ENCODE measurements at places on chromosomes 2 and 18.

DNA sequence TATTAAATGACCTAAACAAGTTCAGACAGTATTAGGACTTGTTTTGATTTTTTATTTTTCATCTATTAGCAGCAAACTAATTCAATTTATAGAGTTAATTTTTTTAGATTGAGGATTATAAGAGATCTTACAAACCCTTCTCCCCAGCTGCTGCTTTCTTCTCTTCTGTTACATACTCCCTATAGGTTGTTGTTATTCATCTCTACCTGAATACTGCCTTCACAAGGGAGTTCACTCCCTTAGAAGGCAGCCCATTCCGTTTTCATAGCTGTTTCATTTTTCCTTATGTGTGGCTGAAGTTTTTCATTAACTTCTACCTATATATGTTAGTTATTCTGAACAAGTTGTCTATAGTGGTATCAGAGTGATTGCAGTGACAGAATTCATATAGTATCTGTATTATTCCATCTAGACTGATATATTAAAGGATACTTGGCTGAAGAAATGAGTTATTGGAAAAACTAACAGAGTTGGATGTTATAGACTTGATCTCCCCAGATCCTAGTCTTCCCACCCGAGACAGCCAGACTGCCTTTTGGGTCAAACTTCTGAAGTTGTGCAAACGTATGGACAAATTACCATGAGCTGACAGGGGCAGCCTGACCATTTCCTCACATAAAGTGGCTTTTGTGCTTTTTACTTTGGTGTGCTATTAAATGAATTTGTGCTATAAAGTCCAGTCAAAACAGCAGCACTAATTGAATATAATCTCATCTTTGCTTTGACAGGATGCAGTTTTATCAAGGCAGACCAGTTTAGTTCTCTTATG is 8.7 kb downstream of the GLS start:
- no peak for DNase-seq

- DNase-seq = no peak
Observed at GRCh38 chr2:233290051-233290845, 17.4 kb upstream of the SAG start.

GRCh38 chr2:40030456-40030975 is 251.5 kb upstream of the THUMPD2 start:
- DNase-seq = no peak

DNA sequence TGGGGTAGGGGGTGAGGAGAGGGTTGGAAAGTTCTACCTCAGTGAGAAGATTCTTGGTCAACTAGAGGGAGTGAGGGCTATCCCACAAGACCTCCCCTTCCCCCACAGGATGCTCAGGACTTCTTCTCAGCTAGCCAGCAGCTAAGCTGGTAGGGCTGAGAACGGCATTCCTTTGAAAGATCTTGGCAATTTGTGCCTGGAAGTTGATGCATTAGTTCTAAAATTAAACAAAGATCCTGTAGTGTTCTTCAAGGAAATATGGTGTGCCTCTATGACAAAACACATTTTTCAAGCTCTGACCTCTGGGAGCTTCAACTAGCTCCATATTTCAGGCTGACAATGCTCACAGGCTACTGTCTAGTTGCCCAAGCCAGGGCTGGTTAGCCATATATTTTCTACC is 2.3 kb downstream of the LYPD1 start:
- DNase-seq = no peak

DNA sequence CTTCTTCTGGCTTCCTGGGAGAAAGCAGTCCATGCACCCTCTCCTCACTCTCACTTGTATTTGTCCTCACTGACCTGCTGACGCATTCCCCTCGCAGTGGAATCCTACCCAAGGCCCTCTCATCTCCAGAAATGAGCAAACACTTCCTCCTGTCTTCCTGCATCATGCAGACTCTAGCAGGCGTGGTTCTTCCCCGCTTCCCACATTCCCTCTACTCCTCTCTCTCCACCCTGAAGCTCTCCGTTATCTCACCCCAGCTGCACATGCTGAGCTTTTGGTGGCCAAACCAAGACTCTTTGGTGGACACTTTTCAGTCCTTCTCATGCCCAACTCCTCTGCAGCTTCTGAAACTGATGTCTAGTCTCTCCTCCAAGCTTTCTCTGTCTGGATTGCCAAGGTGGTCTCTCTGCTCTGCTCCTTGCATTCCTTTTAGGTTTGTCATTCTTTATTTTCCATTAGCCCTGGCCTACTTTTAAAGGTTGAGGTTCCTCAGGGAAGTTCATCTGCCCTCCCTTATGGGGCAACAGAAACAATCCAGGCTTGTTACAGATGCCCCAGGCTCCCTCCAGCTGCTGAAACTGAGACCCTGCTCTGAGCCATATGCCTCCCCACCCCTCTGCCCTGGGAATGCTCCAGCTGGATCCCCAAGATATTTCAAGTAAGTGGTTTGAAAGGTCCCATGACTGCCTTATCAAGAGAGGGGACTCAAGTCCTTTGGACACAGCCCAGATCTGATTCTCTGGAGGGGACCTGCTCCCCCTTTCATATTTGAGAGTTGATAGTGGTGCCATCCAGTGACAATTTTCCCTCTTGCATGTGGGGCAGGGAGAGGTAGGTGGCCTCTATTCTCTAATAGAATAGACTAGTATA is 835 bp upstream of the IL18RAP start:
- DNase-seq = no peak

GRCh38 chr2:17387591-17387990 is 130.6 kb downstream of the RAD51AP2 start:
- no peak for DNase-seq

DNA sequence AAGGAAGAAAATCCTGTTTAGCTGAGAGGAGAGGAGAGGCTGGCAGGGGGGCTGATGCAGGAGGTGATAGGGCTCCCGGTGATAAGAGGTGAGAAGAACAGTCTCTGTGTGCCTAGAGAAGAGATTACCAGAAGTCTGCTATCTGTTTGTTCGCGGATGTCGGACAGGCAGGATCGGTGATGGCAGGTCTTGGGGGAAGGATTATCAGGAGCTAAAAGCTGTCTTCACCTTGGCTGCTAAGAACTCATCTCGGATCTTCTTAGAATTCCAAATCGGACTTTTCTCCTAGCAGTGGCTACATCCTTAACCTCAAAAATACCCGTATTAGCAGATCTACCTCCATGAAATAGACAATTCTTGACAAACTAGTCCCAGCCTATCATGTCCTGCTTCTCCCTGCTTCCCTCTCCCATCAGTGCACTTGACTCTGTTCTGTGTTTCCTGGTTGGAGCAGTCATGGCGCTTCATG is 282.1 kb upstream of the TRIB2 start:
- no peak for DNase-seq

DNA sequence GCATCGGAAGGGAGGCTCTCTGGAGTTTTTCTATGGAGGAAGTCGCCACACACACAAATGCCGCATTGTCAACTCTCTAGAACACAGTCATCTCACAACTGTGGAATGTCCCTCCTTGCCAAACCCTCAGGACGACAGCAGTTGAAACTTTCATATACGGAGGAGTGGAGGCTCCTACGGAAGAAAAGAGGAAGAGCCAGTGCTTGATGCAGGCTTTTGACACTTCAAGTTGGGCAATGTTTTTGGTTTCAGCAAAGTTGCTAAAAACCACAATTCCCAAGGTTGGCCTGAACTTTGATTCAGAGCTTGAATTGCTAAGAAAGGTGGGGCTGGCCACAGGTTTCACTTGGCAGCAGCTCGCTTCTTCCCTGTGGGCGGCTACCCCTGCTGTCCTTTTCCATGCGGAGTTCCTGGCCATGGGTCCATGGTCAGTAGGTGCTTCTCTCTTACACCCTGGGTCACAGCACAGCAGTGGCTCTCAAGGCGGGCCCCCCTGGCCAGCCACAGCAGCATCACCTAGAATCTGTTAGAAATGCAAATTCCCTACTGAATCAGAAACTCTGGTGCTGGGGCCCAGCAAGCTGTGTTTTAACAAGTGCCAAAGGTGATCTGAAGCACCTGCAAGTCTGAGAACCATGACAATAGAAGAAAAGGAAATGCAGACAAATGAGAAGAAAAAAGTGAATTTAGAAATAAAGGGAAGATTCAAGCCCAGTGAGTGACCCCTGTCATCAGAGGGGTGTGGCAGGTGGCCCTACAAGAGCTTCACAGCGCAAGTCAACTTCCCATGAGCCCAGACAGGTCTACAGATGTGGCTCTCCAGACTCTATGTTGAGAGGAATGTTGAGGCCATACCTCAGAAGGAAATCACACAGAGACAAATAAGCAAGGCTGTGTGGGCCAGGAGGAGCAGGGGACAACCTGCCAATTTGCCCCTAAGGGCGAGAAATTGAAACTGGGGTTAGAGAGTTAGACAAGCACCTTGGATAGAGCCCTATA is 856.4 kb downstream of the RNF144A start:
- DNase-seq = no peak

GRCh38 chr2:147451902-147452515 is 392.8 kb upstream of the ACVR2A start:
- no peak for DNase-seq

DNA sequence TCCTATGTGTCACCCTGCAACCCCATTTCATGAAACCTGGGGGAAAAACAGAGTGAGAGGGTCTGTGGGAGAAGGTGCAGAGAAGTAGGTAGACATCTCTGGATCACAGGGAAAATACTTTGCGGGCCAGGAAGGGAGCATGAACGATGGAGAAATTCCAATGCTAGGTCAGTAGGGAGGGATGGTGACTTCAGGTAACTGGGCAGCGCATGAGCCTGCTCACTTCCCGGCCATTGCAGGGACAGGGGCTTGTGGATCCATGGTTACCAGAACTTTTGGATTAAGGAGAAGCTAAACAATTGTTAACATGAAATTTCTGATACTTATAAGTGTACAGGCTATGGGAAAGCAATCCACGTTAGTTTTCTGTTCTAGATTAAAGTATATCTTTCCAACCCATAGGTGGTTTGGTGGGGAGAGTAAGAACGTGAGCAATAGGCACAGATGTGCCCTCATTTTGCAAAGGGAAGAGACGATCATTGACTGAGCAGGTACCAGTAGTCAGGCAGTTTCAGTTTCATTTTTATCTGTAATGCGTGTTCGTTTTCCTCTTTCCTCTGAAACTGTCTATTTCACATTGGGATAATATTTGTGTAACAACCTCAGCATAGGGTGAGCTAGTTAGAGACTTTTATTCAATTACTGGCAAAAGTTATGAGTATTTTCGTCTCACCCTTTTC is 65.0 kb downstream of the NYAP2 start:
- no peak for DNase-seq

DNA sequence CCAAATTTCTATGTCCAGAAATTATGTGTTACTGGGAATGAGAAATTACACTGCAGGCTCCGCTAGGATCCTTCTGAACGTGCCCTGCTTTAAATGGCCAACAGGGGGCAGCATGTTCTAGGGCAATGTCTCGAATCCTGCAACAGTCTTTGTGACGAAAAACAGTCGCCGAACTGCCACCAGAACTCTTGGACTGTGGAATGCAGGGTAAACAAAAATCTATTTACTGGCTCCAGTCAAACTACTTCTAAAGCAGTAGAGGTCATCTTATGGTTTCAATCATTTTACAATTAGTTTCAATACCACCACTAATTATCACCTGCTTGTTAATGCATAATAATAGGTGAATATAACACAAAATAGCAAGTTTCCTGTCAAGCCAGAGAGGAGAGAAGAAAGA is 9.8 kb upstream of the ZNF397 start:
- DNase-seq = peak; percentile 50

DNA sequence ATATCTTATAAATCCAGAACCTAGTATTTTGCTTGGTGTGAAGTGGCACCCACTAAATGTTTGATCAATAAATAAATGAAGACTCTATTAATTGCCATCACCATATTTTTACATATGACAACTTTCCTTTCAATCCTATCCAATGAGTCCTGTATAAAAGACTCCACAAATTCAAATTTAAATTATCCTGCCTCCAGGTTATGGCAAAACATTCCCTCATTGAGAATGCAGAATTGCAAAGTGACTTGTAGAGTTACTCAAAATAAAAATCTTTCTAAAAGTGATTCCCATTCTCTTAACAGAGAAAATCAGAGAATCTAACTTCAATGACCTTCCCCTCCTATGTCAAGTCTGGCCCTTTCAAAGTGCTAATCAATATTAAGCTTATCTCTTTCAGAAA is 236.8 kb downstream of the GRB14 start:
- DNase-seq = no peak

GRCh38 chr2:101064868-101065549 is 62.9 kb downstream of the RPL31 start:
- no peak for DNase-seq

DNA sequence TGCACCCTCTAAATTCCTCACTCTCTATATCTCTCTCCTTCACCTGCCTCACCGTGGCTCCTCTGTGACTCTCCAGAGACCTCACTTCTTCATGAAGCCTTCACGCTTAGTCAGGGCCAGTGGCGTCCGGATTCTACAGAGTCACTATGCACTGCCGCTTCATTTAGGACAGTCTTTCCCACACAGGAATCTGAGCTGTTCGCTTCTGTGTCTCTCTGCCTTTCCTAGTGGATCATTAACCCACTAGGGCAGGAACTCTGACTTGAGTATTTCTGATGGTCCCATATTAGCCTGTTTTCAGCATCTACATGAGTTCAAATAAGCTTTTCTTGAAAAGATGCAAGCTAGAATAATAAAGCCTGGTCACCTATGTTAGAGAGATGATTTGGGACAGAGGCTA is 180.2 kb upstream of the DOK6 start:
- DNase-seq = no peak

DNA sequence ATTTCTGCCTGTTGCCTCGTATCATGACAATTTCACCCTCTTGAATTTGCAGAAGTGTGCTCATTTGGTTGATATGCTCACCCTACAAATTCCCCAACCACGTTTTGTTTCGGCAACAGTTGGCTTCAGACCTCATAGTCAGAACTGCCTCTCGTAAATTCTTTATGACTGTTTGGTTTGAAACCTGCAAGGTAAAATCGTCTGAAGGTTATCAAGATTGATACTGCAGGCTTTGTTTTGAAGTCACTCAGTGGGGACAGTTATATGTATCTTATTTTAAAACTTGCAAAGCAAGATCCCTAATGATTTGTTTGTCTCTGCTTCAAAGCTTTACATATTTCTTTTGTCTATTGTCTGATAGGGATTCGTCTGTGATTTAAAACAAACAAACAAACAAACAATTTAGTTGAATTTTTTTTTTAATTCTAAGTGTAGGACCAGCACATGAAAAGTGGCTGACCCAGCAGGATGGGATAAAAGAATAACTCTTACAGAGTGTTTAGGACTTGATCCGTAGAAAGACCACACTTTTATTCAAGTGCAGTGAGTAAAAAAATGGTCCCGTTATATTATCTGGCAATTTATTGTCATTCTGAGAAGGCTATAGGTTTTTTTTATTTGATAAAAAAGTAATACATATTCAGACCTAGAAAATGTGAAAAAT is 45.7 kb upstream of the MYCN start:
- no peak for DNase-seq

- DNase-seq = no peak
Observed at GRCh38 chr2:69223759-69224511, 163.1 kb downstream of the GFPT1 start.

DNA sequence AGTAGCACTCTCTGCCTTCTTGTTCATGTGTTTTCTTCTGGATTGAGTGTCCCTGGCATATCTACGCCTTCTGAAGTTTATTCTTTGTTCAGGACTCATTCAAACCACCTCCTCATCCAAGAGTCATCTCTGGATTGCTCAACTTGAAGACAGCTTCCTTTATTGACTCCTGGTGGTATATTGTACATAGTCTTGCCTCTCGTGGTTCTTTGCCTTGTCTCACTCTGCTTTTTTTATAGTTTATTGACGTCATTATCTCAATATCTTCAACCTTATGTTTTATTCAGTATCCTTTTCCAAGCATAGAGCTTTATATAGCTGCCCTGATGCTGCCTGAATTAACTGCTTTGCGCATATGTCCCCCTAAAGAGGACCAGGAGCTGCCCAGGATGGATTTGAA is 161.7 kb downstream of the INSIG2 start:
- no peak for DNase-seq

All from stimulated activated CD4-positive, alpha-beta T cell treated with anti-CD3 and anti-CD28 coated beads, Interleukin-1b, Interleukin-23, amount 100 ng/mL, for 1 hour (primary cell).